ENCODE measurements at places on chromosomes 5 and 9.

DNA sequence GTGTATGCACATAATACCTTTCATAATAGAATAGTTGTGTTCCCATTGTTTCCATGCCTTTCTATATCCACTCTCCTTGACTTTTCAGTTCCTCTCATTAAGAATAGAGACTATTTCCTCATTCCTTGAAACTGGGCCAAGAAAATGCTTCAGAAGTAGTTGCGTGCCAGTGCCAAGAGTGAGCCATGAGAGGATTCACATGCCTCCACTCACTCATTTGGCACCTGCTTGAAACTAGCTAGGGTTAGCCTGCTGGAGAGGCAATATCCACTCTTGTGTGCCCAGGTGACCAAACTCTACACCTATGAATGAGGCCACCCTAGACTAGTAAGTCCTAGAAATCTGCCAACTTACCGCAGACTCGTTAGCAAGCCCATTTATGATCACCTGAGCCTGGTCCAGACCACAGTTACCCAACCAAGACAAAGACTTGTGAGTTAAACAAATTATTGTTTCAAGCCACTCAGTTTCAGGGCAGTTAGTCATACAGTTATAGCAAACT lies 276.3 kb downstream of the EPB41L4A start:
- DNase-seq, result no peak

- no peak for DNase-seq
Measured at GRCh38 chr5:71830681-71831539, 111.8 kb downstream of the CARTPT start.

GRCh38 chr9:121399126-121399882 lies 29.3 kb upstream of the STOM start:
- DNase-seq, result no peak

DNA sequence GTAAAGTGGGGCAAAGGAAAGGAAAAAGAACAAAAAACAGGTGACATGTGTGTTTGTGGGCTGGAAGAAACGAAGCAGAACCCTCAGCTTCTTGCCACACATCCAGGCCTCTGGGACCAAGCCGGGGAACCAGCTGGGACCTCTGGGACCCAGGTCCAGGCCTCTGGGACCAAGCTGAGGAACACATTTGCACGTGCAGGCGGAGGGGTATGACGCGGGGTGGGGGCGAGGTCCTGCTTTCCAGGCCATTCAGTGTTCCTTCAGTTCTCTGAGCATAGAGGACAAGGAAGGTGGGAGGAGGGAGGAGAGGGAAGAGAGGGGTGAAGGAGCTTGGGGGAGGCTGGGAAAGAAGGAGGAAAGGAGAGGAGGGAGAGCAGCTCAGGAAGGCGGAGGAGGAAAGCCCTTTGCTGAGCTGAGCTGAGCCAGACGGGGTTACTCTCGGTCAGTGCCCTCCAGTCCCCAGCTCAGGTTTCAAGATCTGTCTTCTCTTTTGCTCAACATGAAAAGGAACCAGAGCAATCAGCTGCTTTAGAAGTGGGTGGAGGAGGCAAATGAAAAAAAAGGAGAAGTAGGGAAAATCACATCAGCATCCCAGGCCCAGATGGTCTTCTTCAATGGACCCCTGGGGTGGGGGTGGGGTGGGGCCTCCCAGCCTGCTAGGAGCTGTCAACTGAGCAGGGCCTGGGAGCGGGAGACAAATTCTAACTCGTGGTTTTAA lies 59.1 kb downstream of the ABCA1 start:
- no peak for DNase-seq

DNA sequence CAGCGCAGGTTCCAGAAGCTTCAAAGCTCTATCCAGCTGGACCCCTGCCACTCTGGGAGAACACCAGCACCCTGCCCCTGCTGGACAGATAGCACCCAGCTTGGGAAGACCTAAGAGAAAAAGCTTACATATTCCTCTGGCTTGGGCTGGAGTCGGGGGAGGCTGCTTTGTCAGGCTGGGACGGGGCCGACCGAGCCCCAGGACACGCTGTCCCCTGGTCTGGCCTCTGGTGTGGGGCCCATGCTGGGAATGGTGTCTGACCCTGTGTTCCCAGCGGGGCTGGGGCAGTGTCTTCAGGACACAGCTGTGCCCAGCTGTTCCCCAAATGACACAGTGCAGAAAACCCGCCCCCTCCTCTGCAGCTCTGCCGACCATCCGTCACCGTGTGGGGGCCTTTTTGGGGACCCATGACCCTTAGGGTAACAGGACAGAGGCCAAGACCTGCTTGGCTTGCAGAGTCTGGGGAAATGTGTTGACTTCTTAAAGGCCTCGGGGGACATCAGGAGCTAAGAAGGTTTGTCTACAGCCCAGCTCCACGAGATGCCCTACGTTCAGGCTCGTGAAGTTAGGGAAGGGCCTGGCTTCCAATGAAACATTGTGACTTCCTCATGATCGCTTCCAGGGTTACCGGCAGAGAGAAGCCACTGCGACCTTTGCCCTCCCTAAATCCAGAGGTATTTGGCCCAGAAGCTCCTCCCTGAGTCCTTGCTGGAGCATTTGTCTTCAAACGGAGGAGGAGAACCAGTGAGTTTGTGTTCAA lies 20.4 kb upstream of the SLC2A6 start:
- no peak for DNase-seq

GRCh38 chr9:8534828-8535227 lies 735.2 kb upstream of the DMAC1 start:
- no peak for DNase-seq

GRCh38 chr9:115643948-115644727 lies 509.5 kb upstream of the PAPPA start:
- no peak for DNase-seq

- DNase-seq, result no peak
Measured at GRCh38 chr5:59069438-59070079, 486.7 kb downstream of the RAB3C start.

- DNase-seq, result no peak
Measured at GRCh38 chr5:11611011-11611410, 293.2 kb downstream of the CTNND2 start.

DNA sequence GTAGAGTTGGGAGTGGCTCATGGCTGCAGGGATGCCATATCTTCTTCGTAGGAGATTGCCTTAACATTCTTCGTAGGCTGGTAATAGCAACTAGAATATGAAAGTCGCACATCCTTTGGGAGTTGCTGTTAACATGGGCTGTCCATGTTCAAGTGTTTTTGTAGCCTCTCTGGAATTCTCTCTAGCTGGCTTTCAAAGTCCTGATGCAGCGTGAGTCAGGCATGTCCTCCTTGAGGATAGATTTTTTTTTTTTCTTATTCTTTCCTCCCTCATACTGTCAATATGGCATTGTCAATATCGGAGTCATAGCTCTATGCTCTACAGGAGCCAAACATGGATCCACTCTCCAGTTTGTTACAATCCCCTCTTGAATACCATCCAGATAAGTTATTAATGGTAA lies 494.8 kb upstream of the WWC1 start:
- no peak for DNase-seq

- no peak for DNase-seq
Measured at GRCh38 chr9:37348917-37349316, 73.6 kb upstream of the GRHPR start.

DNA sequence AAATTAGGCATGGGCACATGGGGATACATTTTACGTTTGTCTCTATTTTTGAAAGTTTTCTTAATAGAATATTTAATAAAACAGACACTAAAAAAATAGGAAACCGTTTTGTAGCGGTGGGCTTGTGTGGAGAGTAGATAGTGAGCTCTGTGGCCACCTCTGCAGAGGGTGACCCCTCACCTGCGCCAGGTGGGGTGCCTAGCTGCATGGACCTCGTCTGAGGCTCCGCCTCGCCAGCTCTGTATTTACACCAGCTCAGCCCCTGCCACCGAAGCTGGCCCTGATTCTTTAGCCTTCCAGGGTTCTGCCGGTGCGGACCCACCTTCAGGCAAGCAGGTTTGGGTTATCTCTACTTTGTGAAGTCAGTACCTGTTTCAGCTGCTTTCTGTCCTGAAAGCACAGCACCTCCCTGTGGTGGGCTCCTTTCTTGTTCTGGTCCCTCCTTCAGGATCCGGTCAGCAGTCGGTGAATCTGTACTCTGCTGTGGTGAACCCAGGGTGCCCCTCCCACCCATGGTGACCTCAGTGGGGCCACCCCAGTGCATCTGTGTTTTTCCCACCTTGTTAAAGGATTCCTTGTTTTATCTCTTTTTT lies 105.2 kb upstream of the CACNA1B start:
- DNase-seq, result no peak

DNA sequence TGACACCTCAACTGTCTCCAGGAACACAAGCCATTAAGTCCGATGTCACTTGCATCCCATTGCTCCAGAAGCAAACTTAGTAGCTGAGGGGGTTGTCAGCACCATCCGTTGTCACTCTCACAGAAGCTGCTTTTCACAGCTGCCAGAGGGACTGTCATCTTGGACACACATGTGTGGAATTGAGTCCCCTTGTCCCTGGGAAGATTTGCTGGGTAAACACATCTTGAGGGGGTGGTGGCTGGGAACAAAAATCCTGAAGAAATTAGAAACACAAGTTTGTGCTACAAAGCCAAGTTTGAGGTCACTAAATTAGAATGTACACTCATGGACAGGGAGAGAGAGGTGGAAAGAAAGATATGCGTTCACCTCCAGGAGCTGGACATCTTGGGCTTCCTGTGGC lies 55.2 kb upstream of the ADRA1B start:
- no peak for DNase-seq

DNA sequence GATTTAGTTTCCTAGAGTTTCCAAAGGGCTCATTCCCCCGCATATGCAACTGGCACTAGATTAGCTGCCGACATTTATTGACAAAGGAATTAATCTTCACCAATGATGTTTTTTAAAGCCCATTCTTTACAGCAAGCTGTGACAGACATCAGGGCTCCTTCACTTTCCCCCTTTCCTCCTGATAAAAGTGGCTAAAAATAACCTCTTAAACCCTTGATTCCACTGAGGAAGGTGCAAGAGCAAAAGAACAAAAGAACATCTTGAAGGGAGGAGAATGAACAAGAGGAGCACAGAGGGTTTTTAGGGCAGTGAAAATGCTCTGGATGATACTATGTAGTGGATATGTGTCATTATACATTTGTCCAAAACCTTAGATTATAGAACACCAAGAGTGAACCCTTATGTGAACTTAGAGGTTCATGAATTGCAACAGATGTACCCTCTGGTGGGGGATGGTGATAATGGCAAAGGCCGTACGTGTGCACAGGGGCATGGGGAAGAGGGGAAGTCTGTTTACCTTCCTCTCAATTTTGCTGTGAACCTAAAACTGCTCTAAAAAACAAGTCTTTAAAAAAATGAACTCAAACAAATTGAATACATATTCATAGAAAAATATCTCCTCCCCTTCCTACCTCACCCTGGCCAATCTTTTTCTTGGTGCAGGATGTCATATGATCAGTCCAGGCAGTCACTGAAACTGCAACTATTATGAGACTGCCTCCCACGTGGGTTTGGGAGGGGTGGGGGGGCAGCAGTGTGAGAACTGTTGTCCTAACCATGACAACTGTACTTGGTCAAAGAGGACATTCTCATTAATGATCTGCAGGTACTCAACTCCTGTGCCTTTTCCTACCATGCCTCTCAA lies 83.0 kb downstream of the MARCHF3 start:
- DNase-seq, result no peak

All from effector memory CD4-positive, alpha-beta T cell (primary cell).